ENCODE measurements at places on chromosomes 3 and 15.

- peak; percentile 95 for DNase-seq
Observed at GRCh38 chr3:52455283-52456168, at the start of gene NISCH. TSS of gene NISCH (plus strand) at chr3:52455604. CDS start at chr3:52455642, 38 bp downstream.

DNA sequence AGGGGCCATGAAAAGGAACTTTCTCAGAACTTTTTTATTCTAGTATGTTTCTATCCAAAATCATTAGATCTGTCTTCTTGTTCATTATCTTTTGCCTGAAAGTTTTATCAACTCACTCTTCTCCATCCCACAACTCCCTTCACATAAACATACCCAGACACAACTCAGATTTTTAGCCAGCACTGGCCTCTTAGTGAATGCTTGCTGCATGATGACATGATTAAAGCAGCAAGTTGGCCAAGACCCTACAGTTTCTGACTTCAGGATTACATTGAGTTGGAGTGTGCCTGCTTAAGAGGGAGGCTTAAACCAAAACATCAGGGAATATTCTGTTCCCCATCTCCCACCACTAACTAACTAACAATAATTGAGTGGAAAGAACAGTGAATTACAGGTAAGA, 38.1 kb downstream of the PLSCR2 start:
- DNase-seq = no peak

DNA sequence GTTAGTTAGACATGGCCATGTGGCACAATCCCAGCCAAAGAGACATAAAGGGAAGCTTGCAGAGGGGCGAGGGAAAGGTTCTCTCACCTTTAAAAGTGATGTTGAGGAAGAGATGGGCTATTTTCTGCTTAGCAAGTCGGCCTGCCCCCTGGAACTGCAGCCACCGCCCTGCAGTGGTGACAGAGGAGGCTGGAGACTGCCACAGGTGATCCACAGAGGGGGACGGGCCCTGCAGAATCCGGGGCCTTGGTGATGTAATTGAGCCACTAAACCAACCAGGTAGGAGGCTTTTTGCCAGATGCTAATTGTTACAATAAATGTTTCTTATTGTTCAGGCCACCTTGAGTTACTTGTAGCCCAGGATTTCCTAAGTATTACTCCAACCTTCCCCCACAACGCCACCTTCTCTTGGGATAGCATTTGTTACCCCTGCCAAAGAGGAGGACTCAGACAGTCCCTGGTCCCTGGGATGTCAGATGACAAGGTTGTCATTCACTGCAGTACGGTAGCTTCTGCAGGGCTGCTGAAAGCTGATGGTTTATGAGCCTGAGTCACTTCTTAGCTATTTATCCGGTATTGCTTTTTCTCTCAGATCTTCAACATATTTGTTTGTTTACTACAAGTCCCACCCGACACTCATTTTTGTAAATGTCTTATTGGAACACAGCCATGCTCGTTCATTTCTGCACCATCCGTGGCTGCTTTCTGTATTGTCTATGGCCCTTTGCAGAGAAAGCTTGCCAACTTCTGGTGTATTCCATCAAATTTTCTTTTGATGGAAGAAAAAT, 63.3 kb upstream of the SEC61A1 start:
- DNase-seq = no peak

GRCh38 chr15:101675796-101676582, 23.8 kb upstream of the TM2D3 start:
- no peak for DNase-seq

GRCh38 chr3:34929036-34929435, 710.3 kb upstream of the ARPP21 start:
- DNase-seq = no peak

DNA sequence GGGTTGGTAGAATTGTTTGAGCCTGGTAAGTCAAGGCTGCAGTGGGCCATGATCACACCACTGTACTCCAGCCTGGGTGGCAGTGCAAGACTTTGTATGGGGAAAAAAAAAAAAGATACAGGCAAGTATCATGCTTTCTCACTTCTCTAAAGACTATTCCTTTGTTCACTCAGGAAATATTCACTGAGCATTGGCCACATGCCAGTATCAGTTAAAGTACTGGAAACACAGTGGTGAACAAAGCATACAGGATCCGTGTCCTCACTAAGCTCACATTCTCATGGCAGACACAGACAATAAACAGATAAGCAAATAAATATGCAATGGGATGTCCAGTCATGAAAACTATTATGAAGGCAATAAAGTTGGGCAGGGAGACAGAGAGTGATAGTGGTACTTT, 5.1 kb upstream of the MTHFS start:
- DNase-seq = no peak

DNA sequence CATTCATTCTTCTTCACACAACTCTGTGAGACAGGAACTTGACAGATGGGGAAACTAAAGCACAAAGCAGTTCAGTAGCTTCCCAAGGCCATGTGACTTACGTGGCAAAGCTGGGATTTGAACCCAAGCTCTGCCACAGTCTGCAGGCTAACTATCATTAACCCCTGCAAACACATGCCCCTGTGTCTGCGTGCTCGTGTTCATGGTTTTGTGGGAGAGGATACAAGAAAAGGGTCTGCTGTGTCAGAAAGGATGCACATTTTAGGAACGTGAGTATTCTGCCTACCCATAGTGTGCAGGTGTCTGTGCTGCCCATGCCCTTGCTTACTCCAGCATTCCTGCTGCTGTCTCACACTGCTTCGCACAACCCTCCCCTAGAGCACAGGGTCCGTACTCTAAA, 137.0 kb downstream of the CHDH start:
- no peak for DNase-seq

- DNase-seq = no peak
Observed at GRCh38 chr3:99970198-99970597, 144.1 kb downstream of the FILIP1L start.

DNA sequence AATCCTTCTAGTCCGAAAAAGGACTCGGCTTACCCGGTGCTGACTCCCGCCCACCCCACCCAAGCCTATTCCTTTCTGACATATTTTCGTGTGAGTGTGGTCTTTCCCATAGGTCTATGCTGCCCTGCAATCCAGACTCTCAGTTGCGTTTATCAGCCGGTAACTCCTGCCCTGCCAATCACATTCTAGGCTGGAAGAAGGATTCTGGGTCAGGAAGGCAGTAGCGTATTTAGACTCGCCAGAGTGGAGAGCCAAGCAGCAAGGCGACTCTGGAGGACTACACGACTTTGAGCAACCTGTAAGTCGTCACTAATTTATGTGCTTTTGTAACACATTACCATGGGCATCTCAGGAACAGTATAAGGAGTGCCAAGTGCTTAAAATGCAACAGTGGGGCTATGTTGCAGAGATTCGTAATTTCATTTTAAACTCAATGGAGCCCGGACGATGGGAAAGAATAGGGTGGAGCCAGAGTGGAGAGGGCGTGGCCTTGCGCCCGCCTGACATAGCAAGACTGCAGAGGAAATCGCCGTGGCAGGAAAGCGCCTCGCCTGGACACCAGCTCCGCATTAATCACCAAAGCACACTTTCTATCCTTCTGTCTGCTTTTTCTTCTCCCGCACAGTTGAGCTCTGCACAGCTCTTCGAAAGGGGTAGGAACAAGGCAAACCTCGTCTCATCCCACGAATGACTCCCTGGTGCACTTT, 1044.2 kb downstream of the AGBL1 start:
- no peak for DNase-seq

DNA sequence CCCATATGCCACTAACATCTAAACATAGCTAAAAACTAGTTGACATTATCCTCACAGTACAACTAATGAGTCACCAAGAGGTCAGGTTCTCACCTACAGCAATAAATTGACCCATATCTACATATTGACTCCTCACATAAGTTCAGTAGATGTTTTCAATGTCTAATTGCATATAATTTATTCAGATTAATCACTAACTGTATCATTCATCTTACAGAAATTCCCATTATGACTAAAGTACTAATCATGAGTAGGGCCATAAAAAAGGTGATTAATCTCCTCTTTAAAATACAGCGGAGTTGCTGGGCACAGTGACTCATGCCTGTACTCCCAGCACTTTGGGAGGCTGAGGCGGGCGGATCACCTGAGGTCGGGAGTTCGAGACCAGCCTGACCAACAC, 82.4 kb upstream of the ST3GAL6 start:
- DNase-seq = no peak

- DNase-seq = no peak
Observed at GRCh38 chr15:85302271-85302670, 78.1 kb upstream of the AKAP13 start.

DNA sequence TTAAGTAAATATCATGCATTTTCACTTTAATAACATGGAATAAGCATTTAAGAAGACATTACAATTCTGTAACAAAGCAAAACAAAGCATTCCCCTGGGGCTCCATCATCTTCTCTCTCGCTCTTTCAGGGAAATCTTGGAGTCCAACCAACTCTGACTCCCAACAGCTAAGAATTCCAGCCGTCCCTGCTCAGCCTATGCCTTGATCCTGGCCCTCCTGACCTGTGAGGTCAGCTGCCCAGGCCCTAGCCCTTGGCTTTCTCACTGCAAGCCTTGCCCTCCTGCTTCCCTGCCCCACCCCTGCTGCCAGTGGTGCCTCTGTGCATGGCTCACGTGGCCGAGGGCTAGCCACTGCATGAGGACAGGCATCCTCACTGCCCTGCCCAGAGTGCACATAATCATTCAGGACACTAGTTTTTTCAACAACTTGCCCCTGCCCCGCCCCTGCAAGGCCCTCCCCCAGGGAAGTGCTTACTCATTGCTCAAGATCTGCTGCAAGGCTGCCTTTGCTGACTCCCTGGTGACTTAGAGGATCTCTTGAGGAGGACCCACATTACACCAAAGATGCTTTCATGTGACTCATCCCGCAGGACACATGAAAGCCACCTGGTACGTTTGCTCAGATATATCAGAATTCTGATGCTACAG, 37.6 kb downstream of the MTMR10 start:
- DNase-seq = no peak
